CMK (cell line): ENCODE measurements at places on chromosomes 1 and 21.

DNA sequence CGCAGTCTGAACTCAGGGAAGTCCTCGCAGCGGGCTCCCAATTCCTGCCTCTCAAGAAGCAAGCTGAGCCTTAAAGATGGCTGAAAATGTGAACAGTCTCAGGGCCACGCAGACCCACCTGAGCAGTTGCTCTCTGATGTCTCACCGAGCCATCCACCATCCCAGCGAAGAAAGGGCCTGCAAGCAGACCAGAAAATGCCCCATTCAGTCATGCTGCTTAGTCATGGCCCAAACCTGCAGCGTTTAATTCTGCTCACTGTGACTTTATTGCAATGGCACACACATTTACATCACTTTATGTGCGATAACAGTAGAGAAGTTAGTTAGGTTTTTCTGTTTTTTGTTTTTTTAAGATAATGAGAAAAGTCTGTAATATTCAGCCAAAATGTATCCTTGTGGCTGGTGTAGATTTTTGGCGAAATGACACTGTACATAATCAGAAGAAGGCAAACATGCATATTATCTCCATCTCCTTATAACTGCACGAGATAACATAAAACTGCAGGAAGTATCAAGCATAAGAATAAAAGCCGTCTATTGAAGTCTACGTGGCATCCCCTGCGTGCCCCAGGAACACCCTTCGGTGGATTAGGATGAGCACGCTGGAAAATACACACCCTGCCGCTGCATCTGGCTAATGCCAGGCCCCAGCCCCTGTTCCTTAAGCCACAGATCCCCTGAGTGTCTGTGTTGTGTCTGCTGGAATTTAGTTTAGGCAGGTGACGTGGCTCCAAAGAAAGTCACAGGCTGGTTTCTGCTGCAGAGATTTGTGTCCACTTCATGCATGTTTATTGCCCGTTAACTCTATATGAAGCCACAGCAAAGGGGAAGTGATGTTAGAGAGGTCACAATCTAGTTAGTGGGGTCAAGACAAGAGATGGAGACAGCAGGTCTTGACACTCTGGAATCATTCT, 119.8 kb upstream of the IRF2BP2 start:
- no peak for DNase-seq

DNA sequence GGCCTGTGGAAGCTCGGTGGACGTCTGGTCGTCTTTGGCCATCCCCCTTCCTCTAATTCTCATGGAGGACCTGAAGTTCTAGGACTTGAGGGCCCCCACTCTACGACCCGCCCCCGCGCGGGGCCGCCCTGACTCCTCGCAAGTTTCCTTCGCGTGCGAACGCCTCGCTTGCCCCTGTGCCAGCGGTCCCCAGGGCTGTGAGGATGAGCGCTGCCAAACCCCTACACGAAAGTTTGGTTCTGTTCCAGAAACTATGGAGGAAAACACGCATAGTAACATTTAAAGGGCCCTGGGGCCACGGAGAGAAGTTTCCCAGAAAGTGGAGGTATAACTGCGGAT, 304 bp upstream of the GNG12 start:
- DNase-seq, result no peak

GRCh38 chr21:39232861-39233291, 49.6 kb upstream of the PSMG1 start:
- DNase-seq, result no peak

DNA sequence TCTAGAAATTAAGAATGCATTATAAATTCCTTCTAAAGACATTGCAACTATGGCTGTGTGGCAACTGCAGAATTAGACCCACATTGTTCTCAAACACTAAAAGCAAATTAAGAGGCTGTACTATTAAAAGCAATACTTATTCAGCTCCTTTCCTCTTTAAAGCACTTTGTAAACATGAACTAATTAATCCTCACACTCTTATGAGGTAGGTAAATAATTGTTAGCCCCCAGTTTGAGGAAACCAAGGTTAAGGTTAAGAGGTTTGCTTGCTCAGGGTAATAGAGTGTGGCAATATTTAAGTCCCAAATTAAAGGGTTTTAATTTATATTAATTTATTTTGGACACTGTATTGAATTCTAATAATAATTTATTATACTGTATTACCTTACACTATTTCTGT, 553.8 kb downstream of the LRRIQ3 start:
- no peak for DNase-seq

DNA sequence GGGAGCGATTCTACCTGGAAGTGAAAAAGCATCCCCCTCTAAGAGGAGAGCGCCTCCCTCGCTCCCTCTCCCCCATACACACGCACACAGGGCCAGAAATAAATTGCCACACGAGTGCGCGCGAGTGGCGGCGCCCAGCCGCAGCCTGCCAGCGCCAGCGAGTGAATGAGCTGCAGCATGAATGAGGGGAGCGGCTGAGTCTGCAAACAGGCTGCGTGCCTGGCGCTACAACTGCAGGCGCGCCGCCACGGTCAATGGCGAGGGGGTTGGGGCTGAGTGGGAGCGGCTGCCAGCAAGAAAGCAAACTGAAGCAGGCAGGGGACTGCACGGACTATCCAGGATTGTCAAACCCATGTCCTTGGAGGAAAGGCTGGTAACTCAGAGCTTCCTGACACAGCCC, 2.2 kb downstream of the CAMK1G start:
- DNase-seq, result no peak

DNA sequence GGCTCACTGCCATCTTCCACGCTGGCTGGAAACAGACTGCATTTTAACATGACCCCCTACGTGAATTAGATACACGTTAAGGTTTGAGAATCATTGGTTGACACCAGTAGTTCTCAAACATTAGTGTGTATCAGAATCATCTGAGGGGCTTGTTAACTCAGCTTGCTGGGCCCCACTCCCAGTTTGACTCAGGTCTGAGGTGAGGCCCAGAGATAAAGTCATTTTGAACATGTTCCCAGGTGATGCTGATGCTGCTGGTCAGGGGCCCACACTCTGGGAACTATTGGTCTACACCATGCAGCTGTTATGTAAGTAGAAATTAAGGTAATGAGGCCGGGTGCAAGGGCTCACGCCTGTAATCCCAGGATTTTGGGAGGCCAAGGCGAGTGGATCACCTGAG, 1.3 kb downstream of the LSM10 start:
- no peak for DNase-seq

DNA sequence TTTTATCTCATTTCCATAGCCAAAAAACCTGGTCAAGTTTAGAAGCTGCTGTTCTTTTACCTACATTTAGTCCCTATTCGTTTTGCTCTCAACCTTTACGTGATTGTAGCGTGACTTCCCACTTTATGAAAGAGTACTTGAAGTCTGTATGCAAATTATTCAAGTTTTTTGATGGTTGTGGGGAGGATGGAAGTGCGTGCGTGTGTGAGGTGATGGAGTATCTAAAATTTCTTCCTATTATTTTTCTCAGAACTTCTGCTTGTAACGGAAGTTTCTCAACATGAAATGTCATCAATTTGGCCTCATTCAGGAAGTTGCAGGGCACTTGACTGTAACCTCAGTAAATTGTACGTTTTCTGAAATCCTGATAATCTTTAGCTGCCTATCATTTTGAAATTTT, 64.0 kb downstream of the SAMSN1 start:
- DNase-seq, result peak; percentile 64

DNA sequence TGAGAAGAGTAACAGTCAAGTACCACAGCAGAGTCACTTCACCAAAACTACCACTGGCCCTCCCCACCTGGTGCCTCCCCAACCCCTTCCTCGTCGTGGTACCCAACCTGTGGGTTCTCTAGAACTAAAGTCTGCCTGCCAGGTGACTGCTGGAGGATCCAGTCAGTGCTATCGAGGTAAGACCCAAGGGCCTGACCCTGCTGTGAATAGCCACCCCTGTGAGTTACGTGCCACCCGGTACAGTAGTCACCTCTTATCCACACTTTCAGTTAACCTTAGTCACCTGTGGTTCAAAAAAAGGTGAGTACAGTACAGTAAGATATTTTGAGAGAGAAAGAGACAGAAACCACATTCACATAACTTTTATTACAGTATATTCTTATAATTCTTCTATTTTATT, 16.5 kb downstream of the TTF2 start:
- no peak for DNase-seq

DNA sequence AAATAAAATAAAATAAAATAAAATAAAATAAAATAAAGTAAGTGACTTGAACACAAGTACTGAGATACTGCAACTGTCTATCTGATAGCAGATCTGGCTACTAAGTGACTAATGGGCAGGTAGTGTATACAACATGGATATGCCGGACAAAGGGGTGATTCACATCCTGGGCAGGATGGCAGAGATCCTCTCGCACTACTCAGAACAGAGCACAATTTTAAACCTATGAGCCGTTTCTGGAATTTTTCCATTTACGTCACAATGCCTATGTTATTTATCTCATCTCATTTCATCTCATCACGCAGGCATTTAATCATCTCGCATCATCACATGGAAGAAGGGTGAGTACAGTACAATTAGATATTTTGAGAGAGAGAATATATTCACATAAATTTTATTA, 233.3 kb upstream of the COA6 start:
- DNase-seq, result no peak

- no peak for DNase-seq
These were observed 90.1 kb upstream of the BCL10 start for GRCh38 chr1:85366391-85367170.

DNA sequence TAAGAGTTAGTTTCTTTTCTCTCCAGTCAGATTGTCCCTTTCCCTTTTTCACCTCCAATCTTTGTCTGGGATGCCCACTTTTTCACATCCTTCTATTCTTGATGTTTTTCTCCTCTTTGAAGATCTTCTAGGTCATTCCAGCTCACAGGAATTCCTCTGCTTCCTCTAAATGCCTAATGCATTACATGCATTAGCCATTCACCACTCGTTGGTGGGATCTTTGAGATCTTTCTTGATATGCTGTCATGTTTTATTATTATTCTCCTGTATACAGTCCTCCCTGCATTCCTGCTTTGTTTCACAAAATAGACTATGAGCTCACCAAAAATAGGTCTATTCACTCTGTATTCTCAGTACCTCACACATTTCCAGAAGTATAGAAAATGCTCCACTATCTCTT, 129.0 kb downstream of the LYPLAL1 start:
- no peak for DNase-seq

DNA sequence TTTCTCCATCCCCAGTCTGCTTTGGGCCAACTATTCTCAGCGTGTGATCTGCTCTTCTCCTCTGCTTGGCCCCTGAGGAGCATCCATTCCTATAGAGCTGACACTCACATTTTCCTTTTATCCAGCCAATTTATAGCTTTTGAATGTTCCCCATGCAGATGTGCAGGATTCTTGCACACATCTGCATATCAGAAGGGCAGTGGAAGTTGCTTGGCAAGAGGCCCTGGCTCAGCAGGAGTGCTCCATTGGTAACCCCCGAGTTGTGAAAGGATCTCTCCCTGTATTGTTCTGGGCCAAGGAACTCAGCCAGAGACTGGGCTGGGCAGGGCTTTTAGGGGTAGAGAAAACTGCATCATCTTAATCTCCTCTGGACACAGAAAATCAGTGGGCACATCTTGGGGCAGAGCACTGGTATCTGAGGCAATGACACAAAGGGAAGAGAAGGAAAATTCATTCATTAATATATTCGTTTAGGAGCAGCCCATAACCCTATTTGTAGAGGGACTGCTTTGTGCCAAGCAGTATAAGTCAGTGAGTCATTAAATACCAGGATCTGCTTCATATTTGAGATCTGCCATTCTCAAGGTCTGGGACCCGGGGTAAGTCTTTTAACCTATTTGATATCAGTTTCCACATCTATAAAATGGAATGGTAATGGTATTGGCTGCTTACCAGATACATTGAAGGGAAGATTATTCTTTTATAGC, 31.0 kb upstream of the BEND5 start:
- DNase-seq, result no peak

GRCh38 chr1:966704-967300, 520 bp downstream of the PLEKHN1 start:
- DNase-seq, result peak; percentile 41

DNA sequence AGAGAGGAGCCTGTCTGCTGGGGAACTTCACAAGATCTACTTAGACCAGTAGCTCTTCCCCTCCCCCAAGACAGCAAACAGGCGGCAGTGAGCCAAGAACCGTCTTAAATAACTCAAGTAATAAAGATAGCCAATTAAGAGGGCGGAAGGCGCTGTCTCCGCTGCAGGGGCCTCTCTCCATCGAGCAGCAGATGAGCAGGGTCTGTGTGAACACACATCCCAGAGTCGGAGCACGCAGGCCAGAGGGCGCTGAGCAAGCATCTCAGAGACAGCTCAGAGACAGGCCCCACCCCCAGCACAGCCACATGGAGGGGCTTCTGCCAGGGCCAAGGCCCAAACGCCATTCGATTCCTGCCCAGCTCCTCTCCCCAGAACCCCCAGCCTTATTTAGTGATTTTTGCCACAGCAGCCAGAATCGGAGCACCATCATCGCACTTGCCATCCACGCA, 11.1 kb downstream of the IFFO2 start:
- DNase-seq, result no peak

- DNase-seq, result peak; percentile 63
These were observed 1.4 kb downstream of the UCK2 start for GRCh38 chr1:165828669-165829329.

DNA sequence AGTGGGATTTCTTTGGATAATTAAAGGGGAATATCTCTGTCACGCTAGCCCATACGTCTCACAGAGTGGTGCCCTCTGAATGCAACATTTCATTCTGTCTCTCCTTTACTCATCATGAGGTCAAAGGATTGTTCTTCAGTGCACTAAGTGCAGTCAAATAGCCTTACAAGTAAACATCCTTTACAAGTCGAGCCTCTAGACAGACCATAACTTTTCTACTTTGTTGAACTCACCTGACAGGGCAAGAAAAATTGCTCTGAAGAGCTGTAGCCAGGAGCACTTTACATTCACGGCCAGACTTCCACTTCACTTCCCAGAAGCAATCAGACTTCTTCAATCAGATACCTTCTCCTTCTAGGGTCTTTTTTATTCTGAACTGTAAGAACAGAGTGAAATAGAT, 768.0 kb upstream of the TMPRSS15 start:
- no peak for DNase-seq

DNA sequence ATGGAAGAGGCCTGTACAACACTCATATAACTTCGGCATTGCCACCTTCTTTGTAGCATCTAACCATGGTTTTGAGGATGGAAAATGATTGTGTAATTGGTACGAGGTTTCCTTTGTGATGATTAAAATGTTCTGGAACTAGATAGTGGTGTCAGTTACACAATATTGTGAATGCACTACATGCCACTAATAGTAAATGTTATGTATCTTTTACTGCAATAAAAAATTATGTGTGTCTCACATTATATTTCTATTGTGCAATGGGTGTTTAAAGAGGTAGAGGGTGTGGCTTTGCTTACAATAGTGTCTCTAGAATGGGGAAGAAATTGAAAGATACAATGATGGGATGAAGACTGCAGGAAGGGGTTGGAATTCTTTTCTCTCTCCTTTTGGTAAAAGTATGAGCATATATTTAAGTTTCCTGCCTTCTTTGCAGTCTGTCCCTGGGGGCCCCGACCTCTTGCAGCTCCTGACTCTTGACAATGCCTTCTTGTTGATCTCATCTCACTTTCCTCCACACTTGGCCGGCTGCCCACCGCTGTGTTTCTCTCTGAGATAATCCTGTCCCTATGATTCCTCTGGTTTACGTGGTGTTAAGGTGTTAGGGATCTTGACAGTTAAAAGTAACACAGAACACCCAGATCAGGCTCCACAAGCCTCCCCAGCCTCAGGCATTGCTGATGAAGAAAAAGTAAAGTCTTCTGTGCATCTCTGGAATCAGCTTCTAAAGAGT, 39.3 kb downstream of the MTARC1 start:
- no peak for DNase-seq
